ENCODE measurements at places on chromosomes 1 and 21.

- no peak for DNase-seq
These were observed 11.4 kb upstream of the TENT5C start for GRCh38 chr1:117594261-117594990.

DNA sequence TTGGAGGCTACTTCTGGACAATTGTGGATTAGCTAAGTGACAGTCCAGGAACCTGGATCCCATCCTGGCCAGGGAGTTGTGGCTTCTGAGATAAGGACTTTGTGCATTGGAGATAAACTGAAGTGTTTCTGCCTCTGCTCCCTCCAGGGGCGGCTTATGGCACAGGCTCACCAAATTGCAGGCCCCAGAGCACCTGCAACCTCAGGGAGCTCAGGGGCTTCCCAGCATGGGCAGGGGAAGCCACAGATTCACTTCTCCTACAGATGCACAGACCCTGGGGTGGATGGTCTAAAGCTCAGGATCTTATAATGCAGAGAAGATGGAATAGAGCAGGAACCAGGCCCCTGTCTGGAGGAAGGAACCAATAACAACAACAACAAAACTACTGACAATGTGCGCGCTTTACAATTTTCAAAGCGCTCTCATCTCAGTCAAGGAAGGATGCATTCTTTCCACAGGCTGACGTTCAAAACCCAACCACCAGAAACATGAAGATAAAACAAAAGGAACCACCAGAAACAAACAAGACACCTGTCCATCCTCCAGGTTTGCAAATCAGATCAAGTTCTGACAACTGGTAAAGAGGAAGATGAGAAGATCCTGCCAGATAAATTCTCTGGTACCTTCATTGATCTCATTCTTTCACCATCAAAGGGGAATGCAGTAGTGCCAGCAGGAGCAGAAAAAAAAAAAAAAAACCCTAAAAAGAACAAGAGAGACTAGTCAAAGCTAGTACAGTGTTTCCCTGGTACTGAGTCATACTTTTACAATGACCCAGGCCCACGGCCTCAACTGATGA is 121.0 kb upstream of the IRF2BP2 start:
- peak; percentile 43 for DNase-seq

DNA sequence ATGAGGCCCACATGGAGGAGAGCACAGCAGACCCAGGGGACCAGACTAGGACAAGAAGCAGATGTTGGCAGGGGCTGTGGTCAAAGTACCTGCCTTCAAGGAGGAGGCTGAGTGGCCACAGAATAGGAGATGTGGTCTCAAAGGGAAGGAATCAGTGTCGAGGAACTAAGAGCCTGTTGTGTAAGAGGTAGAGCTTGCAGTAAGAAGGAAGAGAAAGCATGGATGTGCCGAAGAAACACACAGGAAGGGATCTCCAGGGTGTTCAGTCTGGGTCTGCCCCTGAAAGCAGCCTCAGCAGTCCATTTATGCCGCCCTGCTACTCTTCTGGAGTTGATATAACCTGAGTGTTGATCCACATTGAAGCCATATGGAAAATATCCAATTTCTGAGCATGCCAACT is 83.9 kb downstream of the NID1 start:
- no peak for DNase-seq

GRCh38 chr1:14413819-14414490 is 184.5 kb upstream of the KAZN start:
- DNase-seq = no peak

DNA sequence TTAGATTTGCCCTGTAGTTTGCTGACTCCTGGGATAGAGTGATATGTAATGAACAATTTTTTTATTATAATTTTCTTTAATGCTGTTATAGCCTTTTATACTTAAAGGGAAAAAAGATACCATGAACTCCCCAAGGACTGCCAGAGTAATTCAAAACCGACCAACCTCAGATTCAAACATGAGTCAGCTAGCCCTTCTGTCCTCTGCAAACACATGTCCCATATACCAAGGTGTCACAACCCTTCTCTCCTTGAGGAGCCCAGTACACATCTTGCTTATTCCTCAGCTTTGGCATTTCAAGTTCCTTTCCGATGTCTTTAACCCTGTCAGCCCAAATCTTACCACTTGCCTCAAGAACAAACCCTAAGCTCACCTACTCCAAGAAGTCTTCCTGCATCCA is 184.9 kb downstream of the KCNH1 start:
- no peak for DNase-seq

- DNase-seq = no peak
These were observed 545.2 kb upstream of the BRINP3 start for GRCh38 chr1:191022856-191023255.

DNA sequence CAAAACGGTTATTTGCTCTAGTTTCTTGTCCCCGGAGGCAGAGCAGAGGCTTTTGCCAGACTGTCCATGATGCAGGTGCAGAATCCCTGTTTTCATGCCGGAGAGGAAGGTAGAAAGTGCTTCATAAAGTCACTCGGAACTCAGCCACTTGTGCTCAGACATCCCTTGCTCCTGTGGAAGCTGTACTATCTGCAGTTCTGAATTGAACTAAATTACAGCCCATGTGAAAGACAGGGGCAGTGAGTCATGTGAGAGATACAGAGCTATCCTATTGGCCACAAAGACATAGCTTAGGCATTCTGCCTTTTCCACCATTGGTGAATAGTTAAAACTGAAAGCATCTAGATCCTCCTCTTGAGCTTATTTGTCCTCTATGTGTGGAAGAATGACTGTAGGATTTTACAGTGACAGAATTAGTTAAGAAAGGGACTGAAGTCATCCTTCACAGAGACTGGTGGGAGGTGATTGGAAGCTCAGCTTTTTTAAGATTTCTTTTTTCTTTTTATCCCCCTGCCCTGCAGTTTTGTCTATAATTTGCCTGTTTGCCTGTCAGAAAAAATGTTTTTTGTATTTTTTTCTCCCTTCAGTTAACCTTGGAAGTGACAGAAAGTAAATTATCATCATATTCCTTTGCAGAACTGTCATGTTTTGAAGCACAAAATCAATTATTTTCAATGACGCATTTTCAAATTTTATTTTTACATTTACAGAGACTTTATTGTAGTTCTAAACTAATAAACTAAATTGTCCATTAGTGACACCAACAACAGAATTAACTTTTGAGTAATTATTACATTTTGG is 298.6 kb downstream of the PTPRC start:
- DNase-seq = peak; percentile 75

- DNase-seq = no peak
These were observed 41.4 kb upstream of the PLA2G2C start for GRCh38 chr1:20227704-20228103.

All from CD4-positive, alpha-beta T cell treated with Interleukin-1 beta for 1 hour (primary cell).